Spinal cord (tissue), 10 donors: ENCODE measurements at places on chromosomes 12 and 14.

DNA sequence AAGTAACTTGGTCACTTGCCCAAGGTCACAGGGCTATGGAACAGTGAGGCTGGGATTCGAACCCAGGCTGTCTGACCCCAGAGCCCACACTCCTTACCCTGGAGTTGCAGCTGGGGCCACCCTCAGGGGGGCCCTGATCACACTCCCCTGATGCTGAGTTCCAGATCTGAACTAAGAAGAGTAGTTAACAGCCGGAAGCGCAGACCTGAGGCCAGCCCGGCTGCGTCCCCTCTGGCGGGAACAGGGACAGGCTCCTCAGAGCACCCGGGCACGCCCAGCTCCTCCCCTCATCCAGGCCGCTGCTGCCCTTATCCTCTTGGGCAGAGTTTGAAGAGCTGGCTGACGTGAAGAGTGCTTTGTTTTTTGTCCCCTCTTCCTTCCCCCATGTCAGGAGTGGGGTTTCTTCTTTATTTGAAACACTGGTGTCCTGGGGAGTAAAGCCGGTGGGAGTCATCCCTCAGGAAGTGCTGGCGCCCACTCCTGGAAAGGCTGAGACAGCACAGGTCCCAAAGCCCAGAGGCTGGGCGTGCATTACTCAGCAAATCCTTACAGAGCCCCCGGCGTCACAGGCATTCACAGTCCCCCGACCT is 8.7 kb downstream of the PHB2 start:
- no peak for DNase-seq

GRCh38 chr12:57098546-57098945 is 9.6 kb downstream of the NAB2 start:
- no peak for DNase-seq

DNA sequence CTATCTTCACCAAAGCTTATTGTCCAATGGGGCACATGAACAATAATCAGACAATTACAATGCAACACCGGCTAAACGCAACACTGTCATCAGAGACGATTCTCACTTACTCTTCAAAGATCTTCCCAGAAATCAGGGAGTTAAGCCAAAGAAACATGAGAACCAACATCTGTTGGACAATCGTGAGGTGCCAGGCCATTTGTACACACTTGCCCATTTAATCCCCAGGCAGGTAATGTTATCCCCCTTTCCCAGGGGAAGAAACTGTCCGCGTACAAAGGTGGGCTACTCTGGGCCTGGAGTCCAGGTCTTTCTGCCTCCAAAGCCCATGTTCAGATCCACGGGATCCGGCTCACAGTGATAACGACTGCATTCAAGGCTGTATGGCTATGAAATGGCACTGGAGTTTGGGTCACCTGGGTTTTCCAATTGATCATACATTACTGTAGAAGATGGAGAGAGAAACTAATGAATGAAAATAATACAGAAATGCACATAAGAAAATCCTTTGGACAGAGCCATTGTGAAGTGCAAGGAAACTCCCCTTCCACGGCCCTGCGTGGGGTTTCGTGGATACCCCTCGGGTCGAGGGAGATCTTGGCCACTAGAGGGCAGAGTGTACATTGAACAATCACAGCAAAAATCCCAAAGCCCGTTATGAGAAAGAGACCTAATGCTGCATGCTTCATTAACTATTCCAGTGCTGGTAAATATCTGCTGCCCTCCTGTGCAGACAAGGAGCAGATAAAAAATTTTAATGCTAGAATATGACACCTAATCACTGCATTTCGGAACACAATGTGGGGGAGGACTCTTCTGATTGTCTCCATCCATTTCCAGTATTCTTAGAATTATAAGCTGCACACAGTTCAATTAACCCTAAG is 111.4 kb downstream of the EGLN3 start:
- DNase-seq, result no peak

DNA sequence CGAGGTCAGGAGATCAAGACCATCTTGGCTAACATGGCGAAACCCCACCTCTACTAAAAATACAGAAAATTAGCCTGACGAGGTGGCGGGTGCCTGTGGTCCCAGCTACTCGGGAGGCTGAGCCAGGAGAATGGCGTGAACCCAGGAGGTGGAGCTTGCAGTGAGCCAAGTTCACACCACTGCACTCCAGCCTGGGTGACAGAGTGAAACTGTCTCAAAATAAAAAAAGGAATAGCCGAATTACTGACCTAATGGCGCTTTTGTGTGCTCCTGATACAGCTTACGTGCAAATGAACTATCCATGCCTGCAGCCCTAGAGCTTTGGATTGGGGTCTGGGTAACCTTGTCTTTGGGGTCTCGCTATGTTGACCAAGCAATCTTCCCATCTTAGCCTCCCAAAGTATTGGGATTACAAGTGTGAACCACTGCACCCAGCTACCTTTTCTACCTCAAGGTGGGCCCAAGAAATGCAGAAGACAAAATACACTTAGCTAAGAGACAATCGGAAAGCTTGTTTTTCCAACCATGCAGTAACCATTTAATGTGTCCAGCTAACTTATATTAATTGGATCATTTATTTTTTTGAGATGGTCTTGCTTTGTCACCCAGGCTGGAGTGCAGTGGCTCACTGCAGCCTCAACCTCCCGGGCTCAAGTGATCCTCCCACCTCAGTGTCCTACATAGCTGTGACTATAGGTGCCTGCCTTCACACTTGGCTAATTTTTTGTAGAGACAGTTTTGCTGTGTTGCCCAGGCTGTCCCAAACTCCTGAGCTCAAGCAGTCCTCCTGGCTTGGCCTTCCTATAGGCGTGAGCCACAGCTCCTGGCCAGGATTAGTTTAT is 5.5 kb downstream of the PABPN1 start:
- DNase-seq, result no peak

DNA sequence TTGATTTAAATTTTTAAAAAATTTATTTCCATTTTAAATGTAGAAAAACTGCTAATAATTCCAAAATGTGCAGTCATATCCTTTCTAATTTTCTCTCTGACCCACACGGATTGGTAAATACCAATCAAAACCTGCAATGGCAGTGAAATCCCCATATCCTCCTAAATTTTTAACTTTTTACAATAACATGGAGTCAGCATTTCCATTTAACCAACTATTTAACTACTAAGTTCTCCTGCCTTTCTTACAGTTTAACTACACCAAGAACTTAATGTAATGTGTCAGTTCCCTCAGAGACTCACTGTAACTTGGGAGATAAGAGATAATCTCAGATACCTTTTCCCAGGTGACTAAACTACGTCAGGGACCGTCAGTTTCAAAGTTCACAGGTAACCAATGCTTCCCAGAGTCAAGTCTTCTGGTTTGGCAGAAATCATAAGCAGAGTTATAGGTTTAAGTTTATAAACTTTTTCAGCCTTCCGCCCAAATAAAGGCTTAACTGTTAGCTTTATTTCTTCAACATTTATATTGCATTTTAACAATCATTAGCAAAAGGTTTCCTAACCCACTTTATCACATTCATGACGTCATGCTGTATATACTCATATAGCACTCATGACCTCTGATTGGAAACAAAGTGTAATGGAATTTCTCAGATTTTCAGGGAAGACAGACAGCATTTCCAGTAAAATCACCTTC is 7.6 kb downstream of the KRAS start:
- no peak for DNase-seq

DNA sequence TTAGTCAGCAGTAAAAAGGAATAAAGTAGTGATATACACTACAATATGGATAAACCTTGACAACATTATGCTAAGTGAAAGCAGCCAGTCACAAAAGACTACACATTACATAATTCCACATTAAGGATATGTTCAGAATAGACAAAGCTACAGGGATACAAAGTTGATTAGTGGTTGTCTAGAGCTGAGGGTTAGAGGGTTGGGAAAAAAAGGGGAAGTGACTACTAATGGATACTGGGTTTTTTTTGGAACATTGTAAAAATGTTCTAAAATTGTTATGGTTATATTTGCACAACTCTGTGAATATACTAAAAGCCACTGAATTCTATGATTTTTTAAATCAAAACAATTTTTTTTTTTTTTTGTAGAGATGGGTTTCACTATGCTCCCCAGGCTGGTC is 4.8 kb upstream of the NGDN start:
- no peak for DNase-seq

GRCh38 chr12:25248137-25248536 is 2.6 kb downstream of the KRAS start:
- DNase-seq, result no peak

DNA sequence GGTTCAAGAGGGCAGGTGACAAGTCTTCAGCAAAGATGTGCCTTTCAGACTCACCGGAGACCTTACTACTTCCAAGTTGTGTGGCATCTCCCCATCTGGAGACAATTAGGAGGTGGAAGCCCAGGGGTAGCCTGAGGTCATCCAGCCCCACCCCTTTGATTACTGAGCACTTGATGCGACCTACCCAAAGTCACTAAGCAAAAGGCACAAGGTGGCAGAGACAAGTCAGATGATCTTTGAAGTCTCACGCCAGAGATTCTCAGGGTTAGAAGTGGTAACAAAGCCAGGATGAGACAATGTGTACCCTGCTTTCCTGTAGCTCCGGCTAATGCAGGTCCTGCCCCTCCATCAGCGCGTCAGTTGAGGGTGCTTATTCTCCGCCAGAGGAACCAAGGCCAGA is 1.4 kb upstream of the FOXN3 start:
- DNase-seq, result no peak

GRCh38 chr12:118307069-118307954 is 65.4 kb downstream of the TAOK3 start:
- no peak for DNase-seq

DNA sequence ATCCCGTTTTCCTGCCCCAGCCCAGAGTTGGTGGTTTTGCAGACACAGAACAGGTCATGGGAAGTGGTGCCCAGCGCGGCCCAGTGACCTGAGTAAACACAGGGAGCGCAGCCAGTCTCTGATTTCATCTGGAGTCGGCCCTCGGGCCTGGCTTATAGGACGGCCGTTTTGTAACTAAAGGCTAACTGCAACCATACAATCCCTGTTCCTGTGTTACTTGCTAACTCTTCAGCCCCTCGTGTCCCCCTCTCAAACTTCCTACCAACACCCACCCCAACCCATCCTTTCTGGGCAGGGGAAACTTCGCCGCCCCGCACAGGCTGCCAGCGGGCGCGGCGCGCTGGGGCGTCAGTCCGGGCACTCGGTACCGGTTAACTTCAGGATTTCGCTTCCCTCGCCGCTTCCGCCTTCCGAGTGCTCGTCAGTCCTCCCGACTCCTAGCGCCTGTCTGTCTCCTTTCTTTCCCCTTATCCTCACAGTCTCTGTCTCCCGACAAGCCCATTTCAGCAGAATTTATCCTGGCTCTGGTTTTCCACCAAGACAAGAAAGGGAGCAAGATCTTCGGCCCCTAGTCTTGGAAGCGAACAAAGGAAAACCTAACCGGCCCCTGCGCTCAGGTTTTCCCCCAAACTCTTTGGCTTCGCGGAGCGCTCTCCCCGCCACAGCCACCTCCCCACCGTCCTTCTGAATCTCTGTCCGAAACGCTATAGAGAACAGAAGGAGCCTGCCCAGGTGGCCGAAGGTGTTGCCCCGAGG is 2.0 kb downstream of the SIX1 start:
- DNase-seq, result peak; percentile 5
